ENCODE measurements at places on chromosomes 11 and 22. TPM values are rescaled to one million over a fixed set of nuclear protein-coding genes. Genes with fewer than 3 reads are reported as not detected.

The OR51B4 gene
- not detected for total RNA-seq

- no peaks in the 10 kb centered on the region for H3K36me3 ChIP-seq
- peaks cover 10% of the 10 kb centered on the region for H3K4me1 ChIP-seq
- H3K27ac ChIP-seq, result no peak overlapping the region
- no peak overlapping the region for H3K4me3 ChIP-seq
- H3K27me3 ChIP-seq, result no peaks in the 10 kb centered on the region
Observed at GRCh38 chr11:17798716-17799115, 64.1 kb downstream of the KCNC1 start.

DNA sequence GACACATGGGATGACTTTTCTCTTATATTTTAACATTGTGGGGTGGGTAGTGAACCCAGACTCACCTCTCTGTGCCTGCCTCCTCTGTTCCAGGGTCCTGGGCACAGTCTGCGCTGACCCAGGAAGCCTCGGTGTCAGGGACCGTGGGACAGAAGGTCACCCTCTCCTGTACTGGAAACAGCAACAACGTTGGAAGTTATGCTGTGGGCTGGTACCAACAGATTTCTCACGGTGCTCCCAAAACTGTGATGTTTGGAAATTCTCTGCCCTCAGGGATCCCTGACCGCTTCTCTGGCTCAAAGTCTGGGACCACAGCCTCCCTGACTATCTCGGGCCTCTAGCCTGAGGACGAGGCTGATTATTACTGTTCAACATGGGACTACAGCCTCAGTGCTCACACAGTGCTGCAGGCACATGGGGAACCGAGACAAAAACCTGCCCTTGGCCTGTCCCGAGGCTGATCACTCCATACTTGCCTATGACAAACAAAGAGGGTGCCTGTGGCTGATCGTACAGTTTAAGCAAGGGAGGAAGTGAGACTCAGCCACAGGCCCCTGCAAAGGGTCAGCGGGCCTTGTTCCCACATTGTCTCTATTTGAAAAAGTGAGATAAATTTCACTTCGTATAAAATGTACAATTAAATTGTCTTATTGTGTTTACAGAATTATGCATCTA lies 43.7 kb upstream of the TOP3B start:
- no peak for DNase-seq
- H3K36me3 ChIP-seq, result no peaks in the 10 kb centered on the region
- H3K4me3 ChIP-seq, result no peak overlapping the region
- H3K27ac ChIP-seq, result no peak overlapping the region
- H3K4me1 ChIP-seq, result peaks cover 18% of the 10 kb centered on the region

DNA sequence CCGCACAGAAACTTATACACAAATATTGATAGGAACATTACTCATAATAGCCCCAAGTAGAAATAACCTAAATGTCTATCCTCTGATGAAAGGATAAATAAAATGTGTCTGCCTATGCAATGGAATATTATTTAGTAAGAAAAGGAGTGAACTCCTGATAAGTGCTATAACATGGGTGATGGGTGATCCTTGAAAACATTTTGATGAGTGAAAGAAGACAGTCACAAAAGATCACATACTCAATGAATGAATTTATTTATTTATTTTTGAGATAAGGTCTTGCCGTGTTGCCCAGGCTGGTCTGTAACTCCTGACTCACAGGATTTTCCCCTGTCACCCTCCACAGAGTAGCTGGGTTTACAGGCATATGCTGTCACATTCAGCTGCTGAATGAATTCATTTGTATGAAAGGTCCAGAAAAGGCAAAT lies 17.3 kb downstream of the RNF121 start:
- H3K4me1 ChIP-seq, result no peaks in the 10 kb centered on the region
- H3K4me3 ChIP-seq, result no peak overlapping the region
- no peaks in the 10 kb centered on the region for H3K36me3 ChIP-seq
- H3K27me3 ChIP-seq, result no peaks in the 10 kb centered on the region
- no peak overlapping the region for H3K27ac ChIP-seq
- DNase-seq, result no peak

GRCh38 chr11:34924714-34925113 lies 8.3 kb downstream of the PDHX start:
- no peaks in the 10 kb centered on the region for H3K27me3 ChIP-seq
- DNase-seq, result no peak
- no peaks in the 10 kb centered on the region for H3K36me3 ChIP-seq
- no peak overlapping the region for H3K4me3 ChIP-seq

DNA sequence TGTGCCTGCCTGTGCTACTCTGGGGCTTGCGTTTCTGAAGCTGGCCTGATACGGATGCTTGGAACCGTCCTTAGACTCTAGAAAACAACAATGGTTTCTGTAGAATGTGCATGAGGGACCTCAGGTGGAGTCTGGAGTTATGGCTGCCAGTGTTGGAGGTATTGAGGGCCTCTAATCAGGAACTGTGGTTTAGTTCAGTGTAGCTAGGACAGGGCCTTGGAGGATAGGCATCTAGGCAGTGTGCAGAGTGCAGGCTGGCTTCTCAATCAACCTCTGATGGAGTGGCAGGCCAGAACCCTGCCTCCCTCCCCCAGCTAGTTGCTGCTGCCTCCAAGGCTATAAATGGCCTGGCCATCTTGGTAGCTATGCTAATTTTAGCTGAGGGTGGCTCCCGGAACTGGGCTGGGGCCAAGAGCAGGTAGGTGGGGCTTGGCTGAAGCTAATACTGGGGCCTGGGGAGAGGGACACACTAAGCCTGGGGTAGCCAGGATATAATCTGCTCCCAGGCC lies 4.0 kb downstream of the STIM1 start:
- peak; percentile 42 for DNase-seq
- H3K27me3 ChIP-seq, result peaks cover 19% of the 10 kb centered on the region

DNA sequence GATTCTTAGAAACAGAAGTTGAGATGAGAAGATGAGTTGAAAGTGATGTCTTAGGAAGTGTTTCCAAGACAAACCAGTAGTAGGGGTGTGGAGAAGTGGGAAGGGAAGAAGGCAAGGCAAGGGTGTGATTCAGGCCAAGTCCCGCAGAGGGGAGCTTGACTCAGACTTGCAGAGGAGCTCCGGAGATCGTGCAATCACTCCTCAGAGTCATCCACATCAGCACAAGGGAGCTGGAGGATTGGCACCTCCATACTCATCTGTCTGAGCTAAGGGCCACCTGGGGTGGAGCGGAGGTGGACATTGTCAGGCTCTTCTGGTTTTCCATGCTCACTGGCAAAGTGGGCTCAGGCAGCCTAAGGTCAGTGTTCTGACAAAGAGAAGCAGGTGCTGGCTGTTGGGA lies 44.4 kb downstream of the CHRDL2 start:
- H3K4me3 ChIP-seq, result no peak overlapping the region
- H3K27ac ChIP-seq, result no peak overlapping the region
- no peaks in the 10 kb centered on the region for H3K36me3 ChIP-seq
- no peaks in the 10 kb centered on the region for H3K4me1 ChIP-seq

GRCh38 chr22:26461188-26461810 lies 22.3 kb downstream of the HPS4 start:
- H3K4me3 ChIP-seq, result no peak overlapping the region
- no peaks in the 10 kb centered on the region for H3K27me3 ChIP-seq
- H3K4me1 ChIP-seq, result no peaks in the 10 kb centered on the region
- peak; percentile 94 for DNase-seq
